Central memory CD4-positive, alpha-beta T cell (primary cell): ENCODE measurements at places on chromosomes 4 and X.

DNA sequence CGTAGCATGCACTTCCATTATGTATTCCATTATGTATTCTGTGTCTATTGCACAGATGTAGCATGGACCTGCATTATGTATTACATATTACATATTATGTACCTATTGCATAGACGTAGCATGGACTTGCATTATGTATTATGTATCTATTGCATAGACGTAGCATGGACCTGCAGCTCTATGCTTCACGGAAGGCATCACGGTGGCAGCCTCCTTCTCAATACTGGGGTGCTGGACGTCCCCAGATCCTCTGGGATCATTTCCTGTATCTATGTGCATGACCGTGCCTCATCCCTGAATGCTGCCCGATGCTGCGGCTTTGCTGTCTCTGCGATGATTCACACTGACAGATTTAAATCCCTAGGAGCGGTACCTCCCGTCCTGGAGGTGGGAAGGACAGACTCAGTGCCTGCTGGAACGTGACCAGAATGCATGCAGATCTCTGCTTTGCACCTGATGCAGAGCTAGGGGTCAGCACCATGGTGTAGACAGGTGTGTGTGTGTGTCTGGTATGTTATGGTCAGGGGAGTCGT is 317.5 kb downstream of the DHRSX start:
- no peak for DNase-seq

- DNase-seq, result no peak
These were observed 28.5 kb downstream of the TACC3 start for GRCh38 chr4:1749826-1750225.

DNA sequence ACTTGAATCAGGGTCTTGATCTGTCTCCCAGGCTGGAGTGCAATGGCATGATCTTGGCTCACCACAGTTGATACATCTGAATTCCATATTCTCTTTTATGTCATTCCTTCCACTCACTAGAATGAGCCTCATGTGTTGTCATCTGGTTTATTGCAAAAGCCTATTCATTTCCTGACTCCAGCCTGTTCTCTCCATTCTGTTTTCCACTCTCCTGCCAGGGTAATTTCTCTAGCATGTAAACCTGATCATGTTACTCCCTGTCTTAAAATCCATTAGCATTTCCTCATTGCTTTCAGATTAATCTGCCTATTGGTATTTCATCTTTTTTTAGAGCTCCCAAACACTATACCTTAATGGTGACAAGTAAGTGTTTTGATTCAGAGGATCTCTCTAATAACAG is 4.3 kb upstream of the DDX60L start:
- no peak for DNase-seq

- DNase-seq, result no peak
These were observed 700.7 kb downstream of the PCDH18 start for GRCh38 chr4:136831553-136831952.

- no peak for DNase-seq
These were observed 207.9 kb upstream of the FAM241A start for GRCh38 chr4:111937368-111937767.

GRCh38 chr4:83089410-83090157 is 24.9 kb downstream of the PLAC8 start:
- DNase-seq, result no peak

DNA sequence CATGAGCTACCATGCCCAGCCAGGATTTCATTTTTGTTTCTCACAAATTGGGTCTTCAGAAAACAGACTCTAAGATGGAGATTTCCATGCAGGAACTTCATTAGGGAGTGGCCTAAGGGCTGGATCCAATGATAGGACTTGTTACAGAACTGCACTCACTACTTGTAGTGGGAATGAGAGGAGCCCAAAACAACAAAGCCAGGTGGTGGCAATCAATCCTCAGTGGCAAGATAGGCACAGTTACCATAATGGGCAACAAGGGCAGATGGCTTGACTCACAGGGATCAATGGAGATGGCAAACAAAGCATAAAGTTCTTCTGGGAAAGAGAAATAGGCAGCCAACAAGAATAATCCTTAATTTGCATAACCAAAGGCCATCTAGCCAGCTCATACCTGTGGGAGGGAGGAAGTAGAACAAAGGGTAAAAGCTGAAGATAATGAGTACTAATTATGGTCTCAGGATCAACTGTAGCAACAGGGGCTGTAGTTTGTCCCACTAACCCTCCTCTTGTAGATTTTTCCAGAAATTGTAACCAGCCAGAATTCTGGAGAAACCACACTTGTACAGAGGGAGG is 72.8 kb upstream of the MAPK10 start:
- no peak for DNase-seq

DNA sequence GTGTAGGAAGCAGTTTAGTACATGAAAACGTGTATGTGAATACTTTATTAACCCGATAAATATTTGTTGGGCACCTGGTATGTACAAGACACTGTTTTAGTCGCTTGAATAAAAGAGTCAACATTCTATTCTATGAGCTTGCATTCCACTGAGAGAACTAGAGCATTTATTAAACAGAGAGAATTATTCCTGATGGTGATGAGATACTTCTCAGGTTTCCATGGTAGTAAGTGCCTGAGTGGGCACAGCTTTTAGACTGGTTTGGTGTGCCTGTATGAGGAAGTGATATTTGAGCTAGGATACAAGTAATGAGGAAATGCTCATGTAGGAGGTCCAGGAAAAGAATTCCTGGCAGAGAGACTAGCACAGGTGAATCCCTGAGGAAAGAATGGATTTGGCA is 94.2 kb downstream of the ATP10D start:
- DNase-seq, result no peak

DNA sequence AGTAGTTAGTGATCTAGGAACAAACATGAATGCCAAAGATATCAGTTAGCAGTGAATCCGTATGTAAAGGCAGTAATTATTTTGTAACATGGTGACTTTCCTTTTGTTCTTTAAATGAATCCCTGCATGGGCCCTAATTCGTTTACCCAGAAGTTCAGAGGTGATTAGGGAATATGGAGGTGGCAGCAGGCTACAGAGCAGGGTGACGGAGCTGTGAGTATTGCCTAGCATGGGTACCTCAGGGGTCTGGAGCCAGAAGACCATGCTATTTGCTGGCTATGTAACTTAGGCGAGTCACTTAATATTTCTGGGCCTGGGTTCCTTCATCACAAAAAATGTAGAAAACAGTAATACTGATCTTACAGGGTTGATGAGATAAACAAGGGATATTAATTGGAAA is 184.9 kb downstream of the ENOX2 start:
- DNase-seq, result no peak

- no peak for DNase-seq
These were observed 37.5 kb upstream of the MAOA start for GRCh38 chrX:43618366-43619205.

DNA sequence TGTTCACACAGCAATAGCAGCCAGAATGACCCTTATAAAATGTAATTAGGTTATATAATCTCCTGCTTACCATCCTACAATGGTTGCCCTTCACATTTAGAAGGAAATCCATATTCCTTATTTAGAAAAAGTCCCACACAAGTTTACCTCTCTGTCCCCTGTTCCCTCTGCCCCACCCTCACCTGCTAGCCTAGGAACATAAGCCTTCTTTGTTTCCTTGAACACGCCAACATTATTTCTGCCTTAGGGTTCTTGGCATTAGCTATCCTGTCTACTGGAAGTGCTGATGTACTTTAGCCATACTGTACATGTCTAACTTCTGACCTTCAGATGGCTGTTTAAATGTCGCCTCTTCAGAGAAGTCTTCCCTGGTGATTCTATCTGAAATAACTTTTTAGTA is 28.4 kb upstream of the USP53 start:
- no peak for DNase-seq

DNA sequence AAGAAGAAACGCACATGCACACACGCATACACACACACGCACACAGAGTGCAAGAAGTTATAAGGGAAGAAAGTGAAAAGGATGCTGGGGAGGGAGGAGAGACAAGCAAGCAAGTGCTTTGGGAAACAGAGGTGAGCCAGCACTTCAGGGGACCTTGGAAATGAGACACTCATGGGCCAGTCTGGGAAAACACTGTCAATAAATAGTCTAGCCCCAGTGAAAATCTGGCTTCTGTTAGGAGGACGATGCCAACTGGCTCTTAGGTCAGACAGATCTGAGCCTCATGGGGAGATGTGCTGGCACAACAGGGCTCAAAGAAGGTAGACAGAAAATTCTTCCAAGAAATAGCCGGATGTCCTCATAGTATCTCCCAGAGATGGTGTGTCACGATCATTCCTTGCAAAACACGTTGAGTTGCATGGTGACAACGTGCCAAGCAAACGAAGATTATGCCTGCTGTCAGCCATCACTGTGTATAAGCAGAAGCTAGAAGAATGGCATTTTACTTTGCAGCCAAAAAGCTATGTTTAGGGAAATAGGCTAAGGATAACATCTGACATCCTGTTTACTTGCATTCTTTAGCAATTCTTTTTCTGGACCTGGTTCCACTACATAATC is 557 bp upstream of the ARHGEF6 start:
- no peak for DNase-seq

- DNase-seq, result no peak
These were observed 129.8 kb downstream of the GUCY2F start for GRCh38 chrX:109352066-109352588.

DNA sequence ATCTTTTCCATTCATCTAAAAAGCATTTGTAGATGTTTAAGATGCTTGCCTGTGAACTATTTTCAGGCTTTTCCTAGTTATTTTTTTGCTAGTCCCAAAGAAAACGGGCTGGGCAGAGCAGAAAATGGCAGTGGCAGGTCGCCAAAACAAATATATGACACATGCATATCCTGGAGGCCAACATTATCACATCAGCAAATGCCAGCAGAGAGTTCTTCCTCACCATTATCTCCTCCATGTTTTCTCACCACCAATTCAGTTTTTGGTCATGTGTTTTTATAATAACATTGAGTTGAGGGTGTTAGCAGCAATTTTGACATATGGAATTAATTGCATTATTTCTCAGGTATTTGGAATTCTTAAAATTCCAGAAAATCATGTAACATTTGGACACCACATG is 97.9 kb upstream of the EOLA2 start:
- DNase-seq, result no peak

DNA sequence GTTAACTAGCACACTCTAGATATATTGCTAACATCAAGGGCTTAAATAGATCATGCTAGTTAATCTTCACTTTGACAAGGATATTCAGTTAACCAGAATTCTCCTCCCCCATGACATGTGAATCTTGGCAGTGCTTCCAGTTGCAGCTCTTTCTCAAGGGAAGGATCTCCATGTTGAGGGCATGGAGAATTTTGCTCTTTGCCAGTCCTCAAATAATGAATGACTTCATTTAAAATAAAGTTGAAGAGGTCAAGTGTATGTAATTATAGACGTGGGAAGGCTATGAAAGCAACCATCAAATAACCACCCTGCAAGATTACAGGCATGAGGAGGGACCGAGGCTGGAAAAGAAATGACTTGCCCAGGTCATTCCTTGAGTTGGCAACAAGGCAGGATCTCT is 87.3 kb upstream of the CPEB2 start:
- DNase-seq, result no peak

GRCh38 chr4:79886557-79886956 is 186.5 kb downstream of the ANTXR2 start:
- DNase-seq, result no peak

DNA sequence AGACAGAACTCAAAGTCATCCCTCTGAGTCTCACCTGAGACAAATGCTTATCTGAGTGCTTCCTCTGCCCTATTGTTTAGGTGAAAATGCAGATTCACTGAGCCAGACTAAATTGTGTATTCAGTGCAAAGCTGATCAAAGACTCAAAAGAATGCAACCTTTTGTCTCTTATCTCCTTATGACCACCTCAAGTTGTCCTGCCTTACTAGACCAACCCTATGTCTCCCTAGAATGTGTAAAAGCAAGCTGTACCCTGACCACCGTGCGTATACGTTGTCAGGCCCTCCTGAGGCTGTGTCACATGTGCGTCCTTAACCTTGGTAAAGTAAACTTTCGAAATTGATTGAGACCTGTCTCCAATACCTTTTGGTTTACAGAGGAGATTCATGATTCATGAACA is 63.6 kb upstream of the SH3RF1 start:
- DNase-seq, result no peak

DNA sequence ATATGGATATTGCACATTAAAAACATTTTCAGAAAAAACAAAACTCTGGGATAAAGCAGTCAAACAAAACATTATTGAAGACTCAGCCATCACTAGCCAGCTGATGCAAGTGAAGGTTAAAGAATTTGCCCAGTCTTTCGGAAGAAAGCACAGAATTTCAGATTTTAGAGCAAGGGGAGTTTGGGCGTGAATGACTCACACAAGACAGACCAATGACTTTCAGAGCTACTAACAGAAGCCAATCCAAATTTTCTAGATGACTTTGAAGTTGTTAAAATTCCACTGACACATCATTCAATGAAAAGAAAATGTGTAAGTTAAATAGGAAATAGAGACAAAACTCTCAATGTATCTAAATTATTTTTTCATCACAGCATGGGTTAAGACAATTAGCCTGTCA is 4.0 kb downstream of the MRFAP1L1 start:
- no peak for DNase-seq

- no peak for DNase-seq
These were observed 21.8 kb downstream of the SPRY1 start for GRCh38 chr4:123418351-123418931.

DNA sequence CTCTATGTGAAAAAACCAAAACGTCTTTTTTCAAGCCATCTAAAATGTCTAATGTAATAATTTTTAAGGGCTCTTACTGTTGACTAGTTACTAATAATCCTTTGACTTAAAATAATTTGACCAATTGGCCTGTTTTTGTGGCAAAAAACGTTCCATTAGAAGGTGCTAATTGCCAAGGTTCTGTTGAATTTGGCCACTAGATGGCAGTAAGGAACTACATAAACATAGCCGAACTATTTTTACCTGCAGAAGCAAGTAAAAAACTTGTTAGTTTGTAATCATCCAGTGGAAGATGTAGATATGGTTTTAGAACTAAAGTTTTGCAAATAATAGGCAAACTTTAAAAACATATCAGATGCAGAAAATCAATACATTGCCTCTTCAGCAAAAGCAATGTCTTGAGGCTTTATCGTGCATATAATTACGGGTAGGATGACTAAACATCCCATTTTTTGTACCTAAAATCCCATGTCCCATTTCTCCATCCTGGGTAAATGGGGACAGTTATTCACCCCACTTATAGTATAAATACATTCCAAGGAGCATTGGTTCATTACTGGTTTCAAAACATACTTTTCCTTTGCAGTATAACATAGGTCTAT is 57.6 kb downstream of the PROM1 start:
- peak; percentile 41 for DNase-seq

DNA sequence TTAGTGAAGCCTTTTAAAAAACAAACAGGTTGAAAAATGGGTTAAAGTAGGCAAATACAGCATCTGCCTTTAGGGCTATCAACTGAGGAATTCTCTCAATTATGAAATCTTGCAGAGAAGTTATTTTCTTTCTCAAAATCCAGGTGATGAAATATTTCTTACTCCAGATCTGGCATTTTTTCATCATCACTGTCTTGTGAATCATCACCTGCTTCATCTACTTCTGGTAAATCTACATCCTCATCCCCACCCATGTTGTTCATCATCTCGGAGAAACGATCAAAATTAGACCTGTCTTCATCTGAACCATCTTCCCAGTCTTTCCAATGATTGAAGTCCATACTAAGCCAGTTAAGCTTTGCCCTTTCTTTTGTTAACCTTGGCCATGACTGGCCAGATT is 33.3 kb upstream of the HPF1 start:
- no peak for DNase-seq

GRCh38 chr4:52641854-52642563 is 17.1 kb downstream of the USP46 start:
- DNase-seq, result no peak

- no peak for DNase-seq
These were observed 118.5 kb upstream of the OTUD4 start for GRCh38 chr4:145298885-145299284.

- DNase-seq, result peak; percentile 45
These were observed 49.0 kb downstream of the DDX3X start for GRCh38 chrX:41382714-41383645.

GRCh38 chr4:101022151-101023024 is 324.9 kb downstream of the PPP3CA start:
- no peak for DNase-seq
